Daoy (cell line): ENCODE measurements at places on chromosomes 4 and X. TPM values are rescaled to one million over a fixed set of nuclear protein-coding genes. Genes with fewer than 3 reads are reported as not detected.
A peak's percentile ranks its signal among the peaks of the same experiment; 100 is the strongest.

The CHM gene
- total RNA-seq: 13.2 and 13.3 TPM in 2 replicates

The TENM3 gene
- total RNA-seq: 33.9 and 40.5 TPM in 2 replicates

The HSPA4L gene
- total RNA-seq: 7.9 and 10.5 TPM in 2 replicates

GRCh38 chrX:56783450-56783831, 54.4 kb downstream of the NBDY start:
- DNase-seq: no peak

- no peak for DNase-seq
These were observed 77.9 kb downstream of the SMARCA1 start for GRCh38 chrX:129445436-129445835.

DNA sequence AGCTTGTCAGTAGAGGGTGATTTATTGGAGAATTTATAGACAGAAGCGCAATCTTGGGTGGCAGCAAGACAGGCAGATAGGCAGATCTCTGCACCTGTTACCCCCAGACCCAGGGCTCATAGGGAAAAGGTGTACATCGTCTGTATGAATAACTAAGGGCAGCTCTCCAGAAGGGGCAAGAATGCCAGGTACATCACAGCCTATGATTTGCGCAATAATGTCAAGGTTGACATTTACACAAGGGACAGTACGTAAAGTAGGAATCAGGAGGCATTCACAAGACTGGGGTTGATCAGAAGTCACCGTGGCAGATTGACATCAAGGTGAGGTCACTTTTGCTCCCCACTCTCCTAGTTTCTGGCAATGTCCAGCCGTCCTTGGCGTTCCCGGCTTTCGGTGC, 524.1 kb downstream of the TRIML1 start:
- DNase-seq: no peak

DNA sequence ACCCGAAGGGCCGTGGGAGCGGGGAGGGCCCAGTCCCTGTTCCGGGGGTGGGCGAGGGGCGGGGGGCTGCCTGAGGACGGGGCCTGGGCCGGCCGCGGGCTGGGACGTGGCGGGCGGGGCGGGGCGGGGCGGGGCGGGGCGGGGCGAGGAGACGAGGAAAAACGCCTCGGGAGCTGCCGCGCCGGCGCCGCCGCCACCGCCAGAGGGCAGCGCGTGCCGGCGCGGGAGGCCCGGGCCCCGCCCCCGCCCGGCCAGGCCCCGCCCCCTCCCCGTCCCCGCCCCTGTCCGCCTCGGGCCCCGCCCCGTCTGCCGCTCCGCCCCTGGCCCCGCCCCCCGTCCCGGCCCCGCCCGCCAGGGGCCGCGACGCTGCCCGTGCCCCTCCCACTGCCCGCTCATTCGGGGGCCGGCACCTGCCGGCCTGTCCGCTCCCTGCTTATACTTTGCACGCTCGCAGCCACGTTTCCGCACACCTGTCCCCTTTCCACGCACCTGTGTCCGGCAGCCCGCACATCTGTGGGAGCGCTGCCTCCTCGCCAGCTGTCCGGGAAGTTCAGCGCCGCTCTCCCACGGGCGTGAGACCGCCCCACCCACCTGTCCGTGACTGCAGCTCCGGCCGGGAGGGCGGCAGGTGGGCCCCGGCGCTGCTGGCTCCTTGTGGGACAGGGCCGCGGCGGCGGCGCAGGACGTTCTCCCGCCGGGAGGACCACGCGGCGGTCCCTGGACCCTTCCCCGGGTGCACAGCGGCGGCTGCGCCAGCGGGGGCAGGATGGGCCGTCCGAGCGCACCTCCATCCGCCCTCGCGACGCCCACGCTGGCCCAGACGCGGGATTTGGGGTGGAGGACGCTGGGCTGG, 1.7 kb upstream of the FGFRL1 start:
- DNase-seq: peak; percentile 62

GRCh38 chr4:85780664-85781063, 305.7 kb downstream of the ARHGAP24 start:
- no peak for DNase-seq

DNA sequence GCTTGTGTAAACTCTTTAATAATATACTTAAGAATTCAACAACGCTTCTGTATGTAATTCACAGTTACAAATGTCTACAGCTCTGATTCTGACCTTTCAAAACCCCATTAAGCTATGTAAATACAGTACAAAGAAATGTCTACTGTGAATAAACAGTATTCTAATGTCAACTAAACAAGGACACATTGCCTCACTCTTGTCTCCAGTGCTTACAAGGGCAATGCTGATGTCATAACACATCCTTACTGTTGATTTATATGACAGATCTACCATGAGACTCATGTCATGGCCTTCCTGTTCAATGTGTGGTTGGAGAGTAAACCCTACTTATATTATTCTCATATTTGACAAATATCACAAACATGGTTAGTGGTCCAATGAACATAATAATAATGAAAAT, 256.1 kb upstream of the ADGRL3 start:
- DNase-seq: no peak
